ENCODE measurements at places on chromosomes 3 and 15.

DNA sequence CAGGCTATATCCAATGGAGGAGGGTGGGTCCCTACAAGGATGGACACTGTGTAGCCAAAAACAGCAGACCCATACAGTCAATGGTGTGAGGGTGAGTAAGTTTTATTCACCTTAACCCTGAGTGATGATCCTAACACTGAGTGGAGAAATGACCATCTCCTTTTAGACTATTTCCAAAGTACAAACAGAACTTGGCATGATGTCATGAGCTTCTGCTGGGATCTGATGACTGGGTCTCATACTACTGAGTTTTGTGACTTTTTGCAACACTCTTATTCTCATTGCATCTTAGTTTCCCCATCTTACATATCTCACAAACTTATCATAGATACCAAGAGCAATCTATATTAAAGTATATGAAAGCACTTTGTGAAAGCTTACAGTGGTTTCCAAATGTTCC, 330.3 kb upstream of the CFAP20DC start:
- DNase-seq: no peak

GRCh38 chr3:66195347-66195783, 25.4 kb upstream of the SLC25A26 start:
- no peak for DNase-seq

- DNase-seq: no peak
Measured at GRCh38 chr3:195097331-195098255, 173.4 kb downstream of the XXYLT1 start.

- no peak for DNase-seq
Measured at GRCh38 chr15:29852201-29852600, 29.9 kb upstream of the TJP1 start.

GRCh38 chr15:91704343-91704742, 149.2 kb upstream of the SLCO3A1 start:
- DNase-seq: no peak

- no peak for DNase-seq
Measured at GRCh38 chr3:170469151-170470062, 50.7 kb downstream of the CLDN11 start.

GRCh38 chr15:83318861-83319415, 34.5 kb upstream of the BNC1 start:
- DNase-seq: no peak

GRCh38 chr15:73005032-73005431, 47.2 kb upstream of the NEO1 start:
- no peak for DNase-seq

GRCh38 chr3:183027276-183027675, 46.9 kb upstream of the DCUN1D1 start:
- no peak for DNase-seq

- no peak for DNase-seq
Measured at GRCh38 chr3:152611905-152612304, 223.0 kb upstream of the P2RY1 start.

GRCh38 chr3:32313723-32314473, 75.4 kb downstream of the CMTM8 start:
- no peak for DNase-seq

GRCh38 chr3:126118591-126118990, 34.7 kb upstream of the SLC41A3 start:
- no peak for DNase-seq

GRCh38 chr3:168220556-168220955, 124.8 kb upstream of the GOLIM4 start:
- DNase-seq: no peak

DNA sequence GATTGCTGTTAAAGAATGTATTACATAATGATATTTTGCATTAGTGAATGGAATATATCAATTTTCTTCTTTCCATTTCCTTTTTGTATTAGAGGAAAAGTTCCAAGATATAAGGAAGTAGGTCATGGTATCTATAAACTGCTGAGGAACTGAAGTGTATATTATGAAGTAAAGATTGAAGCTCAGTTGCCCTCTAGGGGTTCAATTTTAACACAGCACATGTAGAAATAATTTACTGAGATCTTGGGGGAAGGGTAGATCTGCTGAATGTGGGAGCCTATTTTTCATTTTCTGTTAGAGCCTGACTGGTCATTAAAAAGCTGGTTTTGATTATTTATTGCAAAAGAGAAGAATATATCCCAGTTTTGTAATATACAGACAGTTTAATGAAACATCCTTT, 45.2 kb downstream of the CMC1 start:
- DNase-seq: no peak

GRCh38 chr15:32733281-32733680, 15.5 kb downstream of the GREM1 start:
- DNase-seq: no peak

DNA sequence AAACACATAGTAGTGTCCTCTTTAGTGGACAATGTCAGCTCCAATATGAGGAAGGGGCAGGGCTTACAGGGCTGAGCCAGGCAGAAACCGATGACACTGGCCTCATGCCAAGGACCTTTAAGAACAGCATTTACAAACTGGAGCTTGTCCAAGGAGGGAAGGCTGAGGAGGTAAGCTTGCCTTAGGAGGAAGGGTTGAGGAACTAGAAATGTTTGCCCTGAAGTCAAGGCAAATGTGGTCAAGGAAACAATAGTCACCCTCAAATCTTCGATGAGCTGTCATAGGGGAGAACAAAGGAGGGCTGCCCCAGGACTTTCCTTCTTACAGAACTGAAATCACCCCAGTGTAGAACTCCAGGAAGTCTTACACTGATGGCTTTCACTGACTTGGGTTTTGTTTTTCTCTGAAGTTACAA, 136.4 kb downstream of the LIPC start:
- no peak for DNase-seq

- DNase-seq: no peak
Measured at GRCh38 chr3:49658711-49659110, 15.4 kb upstream of the APEH start.

GRCh38 chr3:45537616-45537969, 57.0 kb upstream of the LIMD1 start:
- no peak for DNase-seq

DNA sequence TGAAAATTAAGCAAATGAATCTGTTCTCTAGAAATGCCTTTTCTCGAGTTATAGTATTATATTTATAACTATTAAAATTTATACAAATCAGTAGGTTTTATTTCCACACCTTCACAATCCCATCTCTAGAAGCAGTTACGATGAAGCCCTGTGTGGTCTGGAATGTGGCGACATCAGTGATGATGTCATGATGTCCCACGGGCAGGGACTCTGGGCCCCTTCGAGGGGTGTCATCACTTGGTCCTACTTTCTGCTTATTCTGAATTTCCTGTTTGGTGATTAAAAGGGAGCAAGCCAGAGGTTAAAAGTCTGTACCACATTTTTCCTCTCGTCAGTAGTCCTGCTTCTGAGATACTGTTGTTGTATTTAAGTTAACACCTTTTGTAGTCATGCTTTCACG, 67.4 kb downstream of the PIK3R4 start:
- no peak for DNase-seq

DNA sequence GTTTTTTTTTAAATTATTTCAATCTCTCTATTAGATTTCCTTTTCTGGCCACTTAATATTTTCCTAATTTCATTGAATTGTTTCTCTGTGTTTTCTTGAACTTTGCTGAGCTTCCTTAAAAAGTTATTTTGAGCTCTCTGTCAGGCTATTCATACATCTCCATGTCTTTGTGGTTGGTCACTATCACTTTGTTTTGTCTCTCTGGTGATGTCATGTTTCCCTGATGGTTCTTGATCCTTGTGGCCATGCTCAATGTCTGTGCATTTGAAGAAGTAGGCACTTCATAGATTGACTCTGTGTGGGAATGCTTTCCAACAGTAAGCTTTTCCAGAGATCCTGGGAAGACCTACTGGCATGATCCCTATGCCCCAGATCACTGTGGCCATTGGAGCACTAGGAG, 18.6 kb downstream of the CD200R1 start:
- DNase-seq: no peak

DNA sequence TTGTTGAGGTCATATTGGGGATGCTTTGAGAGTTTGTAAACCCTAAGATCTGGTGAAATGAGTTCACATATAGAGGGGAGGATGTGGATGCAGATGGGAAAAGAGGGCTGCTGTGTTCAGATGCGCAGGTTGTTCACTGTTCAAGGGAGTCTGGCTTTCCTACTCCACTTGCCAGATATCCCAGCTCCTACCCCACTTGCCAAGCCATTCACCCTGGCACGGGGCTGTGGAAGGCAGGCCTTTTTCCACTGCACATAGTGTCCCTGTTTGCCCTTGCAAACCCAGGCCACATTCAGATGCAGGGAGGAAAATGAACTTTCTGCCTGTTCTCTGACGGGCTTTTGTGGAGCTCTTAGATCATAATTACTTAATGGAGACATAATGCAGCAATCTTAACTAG, 29.0 kb downstream of the CRABP1 start:
- DNase-seq: no peak

DNA sequence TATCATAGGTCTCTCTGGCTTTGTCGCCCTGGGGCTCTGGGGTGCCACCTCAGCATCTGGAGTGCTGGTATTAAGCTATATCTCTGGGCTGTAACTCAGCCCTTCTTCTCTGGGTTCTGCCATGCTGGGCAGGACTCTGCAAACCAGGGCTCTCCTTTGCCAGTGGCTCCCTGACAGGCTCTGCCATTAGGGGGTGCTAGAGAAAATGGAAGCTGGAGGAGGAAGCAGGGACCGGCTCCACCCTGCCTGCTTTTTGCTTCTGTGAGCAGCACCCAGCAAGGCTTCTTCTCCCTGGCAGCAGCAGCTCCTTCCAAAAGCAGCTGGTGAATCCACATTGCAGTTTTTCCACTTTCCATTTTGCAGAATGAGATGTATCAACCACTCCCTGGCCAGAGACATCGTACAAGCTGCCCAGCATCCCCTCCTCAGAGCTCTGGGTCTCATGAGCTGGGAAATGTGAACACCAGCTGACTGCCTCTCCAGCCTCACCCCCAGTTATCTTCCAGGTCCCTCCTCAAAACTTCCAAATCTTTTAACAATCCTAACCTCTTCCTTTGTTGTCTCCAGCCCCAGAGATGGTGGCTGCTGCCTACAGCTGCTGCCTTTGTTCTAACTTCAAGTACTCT, 165.0 kb downstream of the ABHD5 start:
- no peak for DNase-seq

- DNase-seq: no peak
Measured at GRCh38 chr15:53320816-53321215, 438.6 kb downstream of the WDR72 start.

GRCh38 chr3:147369661-147370123, 36.7 kb downstream of the ZIC4 start:
- DNase-seq: no peak

GRCh38 chr15:75237316-75237982, 20.7 kb upstream of the GOLGA6C start:
- no peak for DNase-seq

DNA sequence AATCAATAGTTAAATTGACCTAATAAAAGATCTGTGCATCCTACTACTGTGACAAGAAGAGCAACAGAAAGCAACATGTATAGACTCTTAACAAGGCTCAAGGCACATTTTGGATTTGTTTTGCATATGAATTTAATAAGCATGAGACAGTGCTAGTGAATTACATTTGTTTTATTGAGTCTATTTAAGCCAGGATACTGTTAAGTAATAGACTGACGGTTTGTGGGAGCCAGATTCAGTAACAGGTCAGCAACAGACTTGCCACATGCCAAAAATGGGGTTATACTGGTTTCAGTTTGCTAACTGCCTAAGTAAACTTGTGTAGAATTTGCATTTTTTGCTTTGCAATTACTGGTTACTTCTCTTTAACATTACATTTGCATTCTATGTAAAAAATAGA, 54.0 kb downstream of the MBNL1 start:
- DNase-seq: no peak

DNA sequence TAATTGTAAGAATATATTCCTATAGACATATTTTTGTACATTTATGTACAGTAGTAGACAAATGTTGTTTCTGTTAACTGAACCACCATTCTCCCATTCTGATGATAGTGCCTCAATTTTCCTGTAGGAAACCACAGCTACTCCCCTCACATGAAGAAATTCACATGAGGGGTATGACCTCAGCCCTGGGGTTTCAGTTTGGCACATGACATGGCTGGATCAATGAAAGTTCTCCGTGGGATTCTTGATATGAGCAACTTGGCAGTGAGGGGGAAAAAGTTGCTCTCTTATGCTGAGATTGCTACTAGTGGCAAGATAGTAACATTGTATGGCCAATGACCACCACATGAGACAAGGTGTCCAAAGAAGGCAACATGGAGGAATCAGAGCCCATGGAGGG, 1090.3 kb upstream of the CFAP20DC start:
- DNase-seq: no peak

DNA sequence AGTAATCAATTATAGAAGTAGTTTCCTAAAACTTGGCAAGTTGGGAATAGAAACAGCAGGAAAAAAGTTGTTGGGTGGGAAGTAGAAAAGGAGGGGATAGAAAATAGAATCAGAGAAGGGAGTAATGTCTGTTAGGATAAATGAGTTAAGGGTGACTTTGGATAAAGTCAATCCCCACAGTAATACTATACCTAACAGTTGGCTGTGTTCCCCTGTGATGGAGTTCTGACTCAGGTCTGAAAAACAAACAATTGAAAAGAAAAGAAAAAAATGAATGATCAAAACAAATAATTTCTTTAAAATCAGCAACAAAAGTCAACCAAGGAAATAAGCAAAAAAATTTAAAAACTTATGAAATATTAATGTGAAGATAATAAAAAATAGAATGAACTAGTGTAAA, 50.3 kb downstream of the EMC4 start:
- DNase-seq: no peak

GRCh38 chr3:33420966-33421365, 19.2 kb downstream of the UBP1 start:
- no peak for DNase-seq

DNA sequence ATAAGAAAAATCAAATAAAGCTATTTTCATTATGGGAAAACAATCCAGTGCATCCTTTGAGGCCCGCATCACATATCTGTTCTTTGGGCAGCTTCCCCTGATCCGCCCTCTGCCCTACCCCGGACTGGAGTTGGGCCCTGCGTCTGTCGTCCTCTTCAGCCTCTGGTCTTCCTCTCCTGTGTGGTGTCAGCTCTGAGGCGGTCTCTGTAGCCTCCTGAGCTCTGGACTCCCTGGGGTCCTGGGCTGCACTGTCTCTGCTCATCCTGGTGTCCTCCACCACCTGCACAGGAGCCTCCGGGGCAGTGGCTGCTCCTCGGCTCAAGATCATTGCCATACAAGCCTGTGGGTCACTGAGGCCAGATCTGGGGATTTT, 7.4 kb upstream of the SNX22 start:
- DNase-seq: no peak

All from stimulated activated CD4-positive, alpha-beta T cell treated with anti-CD3 and anti-CD28 coated beads, TNF-alpha, amount 100 ng/mL, for 4 hours (primary cell).